ENCODE measurements at places on chromosomes 6 and 20. TPM values are rescaled to one million over a fixed set of nuclear protein-coding genes. Genes with fewer than 3 reads are reported as not detected.

DNA sequence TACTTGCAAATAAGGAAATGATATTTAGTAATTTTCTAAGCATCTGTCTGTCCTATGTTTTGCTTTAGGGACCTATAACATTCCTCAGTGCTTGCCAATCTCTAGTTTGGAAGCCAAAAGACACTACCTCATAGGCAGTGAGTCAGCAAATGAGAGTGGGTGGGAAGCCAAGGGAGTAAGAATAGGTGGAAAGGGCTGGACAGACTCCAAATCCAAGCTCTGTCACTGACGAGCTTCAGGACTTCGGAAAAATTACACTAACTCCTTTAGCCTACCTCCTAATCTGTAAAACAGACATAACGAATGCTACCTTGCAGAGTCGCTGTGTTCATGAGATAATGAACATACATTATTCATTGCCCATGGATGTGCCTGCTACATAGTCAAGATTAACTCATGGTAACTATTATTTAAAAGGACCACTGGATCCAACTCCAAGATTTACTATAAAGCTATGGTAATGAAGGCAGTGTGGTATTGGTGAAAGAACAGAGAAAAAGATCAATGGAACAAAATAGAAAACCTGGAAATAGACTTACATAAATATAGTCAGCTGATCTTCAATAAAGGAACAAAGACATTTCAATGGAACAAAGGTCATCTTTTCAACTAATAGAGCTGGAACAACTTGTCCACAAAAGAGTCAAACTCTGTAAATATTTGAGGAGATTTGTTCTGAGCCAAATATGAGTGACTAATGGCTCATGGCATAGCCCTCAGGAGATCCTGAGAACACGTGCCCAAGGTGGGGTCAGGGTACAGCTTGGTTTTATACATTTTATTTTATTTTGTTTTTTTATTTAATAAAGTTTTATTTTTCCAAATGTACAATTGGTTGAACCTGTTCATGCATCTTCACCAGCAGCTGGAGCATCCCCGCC is 64.1 kb downstream of the FAM50B start:
- DNase-seq: no peak

DNA sequence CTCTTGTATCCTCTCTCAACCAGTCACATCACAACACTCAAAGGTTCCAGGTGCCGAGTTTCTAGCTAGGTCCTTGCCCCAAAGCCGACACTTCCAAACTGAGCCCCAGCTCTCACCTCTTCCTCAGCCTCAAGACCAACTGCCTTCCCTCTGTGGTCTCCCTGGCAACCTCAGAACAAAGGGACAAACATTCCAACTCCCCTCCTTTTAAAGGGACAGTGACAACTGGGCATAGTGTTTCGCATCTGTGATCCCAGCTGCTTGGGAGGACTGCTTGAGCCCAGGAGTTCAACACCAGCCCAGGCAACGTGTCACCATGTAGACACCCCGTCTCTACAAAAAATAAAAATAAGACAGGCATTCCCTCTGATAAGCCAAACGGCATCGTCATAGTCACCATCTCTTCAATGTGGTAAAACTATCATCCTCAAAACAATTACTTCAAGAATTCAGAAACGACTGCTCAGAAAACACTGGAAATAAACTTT is 11.3 kb downstream of the DIDO1 start:
- peak; percentile 88 for DNase-seq

DNA sequence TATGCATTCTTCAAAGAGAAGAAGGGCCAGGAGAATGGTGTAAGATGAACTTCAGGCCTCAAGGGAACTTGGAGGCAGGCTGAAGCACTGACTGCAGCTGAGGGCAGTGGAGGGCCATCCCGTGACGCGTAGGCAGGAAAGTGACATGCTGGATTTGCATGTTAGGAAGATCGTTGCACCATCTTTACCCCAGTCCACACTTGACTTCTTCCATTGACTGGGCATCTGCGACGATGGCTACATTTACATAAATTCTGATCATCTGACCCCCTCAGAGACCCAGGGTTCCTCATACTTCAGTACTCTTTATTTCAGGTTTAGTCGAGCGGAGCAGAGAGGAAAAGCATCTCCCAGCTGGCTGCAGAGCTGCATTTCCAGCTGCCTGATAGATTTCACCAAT is 180.2 kb downstream of the PTPRT start:
- no peak for DNase-seq

DNA sequence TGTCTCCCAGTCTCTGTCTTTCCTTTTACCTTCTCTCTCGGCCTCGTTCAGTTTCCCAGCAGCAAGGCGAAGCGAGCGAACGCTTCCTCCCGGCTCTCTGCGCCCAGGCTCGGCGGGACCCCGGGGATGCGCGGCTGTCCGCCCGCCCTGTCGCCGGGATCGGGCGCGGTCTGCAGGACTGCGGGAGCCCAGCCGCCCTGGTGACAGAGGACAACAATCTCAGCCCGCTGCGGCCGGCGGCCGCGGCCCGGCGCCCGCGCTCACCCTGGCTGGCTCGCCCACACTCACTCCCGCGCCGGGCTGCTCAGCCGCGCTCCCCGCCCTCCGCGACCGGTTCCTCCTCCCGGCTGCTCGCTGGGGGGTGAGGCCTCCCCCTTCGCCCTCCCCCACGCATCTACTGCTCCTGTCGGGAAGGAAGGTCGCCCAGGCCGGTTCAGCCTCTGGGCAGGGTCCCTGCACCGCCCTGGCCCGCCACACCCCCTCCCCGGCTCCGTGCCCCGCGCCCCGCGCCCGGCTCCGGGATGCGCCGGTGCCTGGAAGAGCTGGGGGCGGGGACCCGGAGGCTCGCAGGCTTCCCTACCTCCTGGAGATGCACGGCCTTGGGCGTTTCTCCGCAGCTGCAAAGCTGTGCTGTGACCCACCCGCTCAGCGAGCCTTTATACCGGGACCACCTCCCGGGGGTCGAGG is 410 bp downstream of the SYNE1 start:
- peak; percentile 67 for DNase-seq

GRCh38 chr20:39289316-39289715 is 327.2 kb downstream of the DHX35 start:
- peak; percentile 46 for DNase-seq

- no peak for DNase-seq
Measured at GRCh38 chr20:31943052-31943471, 8.8 kb downstream of the PDRG1 start.

GRCh38 chr20:35421322-35421721 is 9.5 kb upstream of the UQCC1 start:
- no peak for DNase-seq

GPX5 gene
- not detected for total RNA-seq

Data from neural progenitor cell (in vitro differentiated cells).